Hindlimb muscle (tissue), 1 donor: ENCODE measurements at places on chromosomes 2 and 18.

DNA sequence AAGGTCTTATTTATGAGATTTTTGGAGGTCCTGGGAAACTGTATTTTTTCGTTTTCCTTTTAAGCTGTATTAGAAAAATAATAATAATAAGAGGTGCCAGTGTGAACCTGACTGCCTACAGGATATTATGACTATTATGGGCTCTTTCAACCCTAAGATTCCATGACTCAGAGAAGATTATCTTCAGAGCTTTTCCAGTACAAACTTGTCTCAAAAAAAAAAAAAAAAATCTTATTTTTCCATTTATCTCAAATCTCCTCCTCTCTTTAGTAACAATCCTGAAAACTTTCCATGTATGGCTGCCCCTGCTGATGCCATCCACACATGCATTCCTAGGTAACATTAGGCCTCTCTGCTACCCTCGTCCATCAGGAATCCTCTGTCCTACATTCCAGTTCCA, 36.7 kb upstream of the RPE start:
- no peak for DNase-seq

GRCh38 chr2:8794923-8795825, 42.2 kb downstream of the KIDINS220 start:
- DNase-seq = no peak

DNA sequence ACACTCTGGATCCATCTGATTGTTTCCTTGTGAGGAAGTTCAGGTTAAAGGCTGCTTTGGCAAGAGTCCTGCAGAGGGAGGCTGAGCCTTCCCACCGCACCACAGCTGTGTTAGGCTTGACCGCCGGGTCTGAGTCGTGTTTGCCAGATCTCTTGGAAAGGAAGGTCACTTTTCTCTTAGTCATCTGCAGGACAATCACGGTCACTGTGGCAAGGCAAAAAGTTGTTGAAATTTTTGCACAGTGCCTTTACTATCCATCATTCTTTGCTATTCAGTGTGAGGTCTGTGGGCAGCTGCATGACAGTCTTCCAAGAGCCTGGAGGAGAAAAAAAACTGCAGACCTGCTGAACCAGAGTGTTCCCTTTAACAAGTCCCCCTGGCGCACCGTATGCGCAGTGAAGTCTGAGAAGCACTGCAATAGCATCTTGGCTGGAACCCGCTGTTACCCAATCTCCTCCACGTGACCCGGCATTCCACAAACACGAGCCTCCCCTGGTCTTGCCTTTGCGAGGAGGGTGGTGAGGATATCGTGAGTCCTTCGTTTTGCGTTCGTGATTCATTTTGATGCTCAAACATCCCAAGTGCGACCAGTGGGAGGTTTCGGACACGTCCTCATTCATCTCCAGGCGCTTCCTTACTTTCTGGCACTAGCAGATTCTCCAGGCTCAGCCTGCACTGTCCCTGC, 23.0 kb downstream of the BIN1 start:
- DNase-seq = peak; percentile 67

DNA sequence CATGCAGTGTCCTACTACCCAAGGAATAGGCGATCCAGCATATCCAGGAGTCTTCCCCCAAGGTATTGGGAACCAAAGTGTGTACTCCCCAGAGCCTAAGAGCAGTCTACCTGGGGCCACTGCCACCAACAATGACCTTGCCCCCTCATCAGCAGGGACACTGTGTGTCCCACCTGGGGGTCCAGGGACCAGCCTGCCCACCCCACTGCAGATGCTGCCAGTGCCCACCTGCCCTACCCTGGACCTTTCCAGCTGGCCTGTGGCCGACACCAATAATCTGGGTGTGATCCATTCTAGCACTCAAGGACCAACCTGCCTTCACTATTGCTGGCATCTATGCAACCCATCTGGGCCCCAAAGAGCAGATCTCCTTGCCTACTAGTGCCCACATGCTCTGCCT, 32.2 kb downstream of the DNAH7 start:
- no peak for DNase-seq

- no peak for DNase-seq
These were observed 119.1 kb downstream of the AQP4 start for GRCh38 chr18:26746398-26746797.

DNA sequence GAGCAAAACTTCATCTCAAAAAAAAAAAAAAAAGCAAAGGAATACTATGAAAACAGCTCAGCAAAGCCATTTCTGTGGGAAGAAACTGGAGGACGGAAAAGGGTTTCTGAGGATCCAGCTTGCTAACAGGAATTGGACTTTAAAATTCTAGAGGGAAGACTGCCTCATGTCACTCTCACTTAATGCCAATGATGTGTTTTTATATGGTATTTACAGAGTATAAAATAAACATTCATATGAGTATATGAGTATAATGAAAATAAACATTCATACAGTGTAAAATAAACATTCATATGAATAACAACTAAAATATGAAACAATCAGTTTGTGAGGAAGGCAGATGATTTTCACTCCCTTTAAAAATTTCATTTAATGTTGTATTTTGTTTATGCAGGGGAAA, 43.9 kb downstream of the CHMP3 start:
- no peak for DNase-seq
